ENCODE measurements at places on chromosomes 16 and 17.

DNA sequence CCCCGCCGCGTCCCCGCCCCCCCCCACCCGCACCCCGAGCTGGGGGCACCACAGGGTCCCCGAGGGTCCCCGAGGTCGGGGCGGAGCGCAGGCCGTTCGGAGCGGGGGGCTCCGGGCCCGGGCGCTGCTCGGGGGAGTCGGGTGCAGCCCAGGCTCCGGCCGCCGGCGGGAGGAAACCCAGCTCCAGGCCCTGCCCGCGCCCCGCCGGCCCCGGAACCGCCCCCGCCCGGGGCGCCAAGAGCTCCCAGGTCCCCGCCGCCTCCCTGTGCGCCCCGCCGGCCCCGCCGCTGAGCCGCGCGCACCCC is 33.2 kb upstream of the RPH3AL start:
- no peak for DNase-seq

DNA sequence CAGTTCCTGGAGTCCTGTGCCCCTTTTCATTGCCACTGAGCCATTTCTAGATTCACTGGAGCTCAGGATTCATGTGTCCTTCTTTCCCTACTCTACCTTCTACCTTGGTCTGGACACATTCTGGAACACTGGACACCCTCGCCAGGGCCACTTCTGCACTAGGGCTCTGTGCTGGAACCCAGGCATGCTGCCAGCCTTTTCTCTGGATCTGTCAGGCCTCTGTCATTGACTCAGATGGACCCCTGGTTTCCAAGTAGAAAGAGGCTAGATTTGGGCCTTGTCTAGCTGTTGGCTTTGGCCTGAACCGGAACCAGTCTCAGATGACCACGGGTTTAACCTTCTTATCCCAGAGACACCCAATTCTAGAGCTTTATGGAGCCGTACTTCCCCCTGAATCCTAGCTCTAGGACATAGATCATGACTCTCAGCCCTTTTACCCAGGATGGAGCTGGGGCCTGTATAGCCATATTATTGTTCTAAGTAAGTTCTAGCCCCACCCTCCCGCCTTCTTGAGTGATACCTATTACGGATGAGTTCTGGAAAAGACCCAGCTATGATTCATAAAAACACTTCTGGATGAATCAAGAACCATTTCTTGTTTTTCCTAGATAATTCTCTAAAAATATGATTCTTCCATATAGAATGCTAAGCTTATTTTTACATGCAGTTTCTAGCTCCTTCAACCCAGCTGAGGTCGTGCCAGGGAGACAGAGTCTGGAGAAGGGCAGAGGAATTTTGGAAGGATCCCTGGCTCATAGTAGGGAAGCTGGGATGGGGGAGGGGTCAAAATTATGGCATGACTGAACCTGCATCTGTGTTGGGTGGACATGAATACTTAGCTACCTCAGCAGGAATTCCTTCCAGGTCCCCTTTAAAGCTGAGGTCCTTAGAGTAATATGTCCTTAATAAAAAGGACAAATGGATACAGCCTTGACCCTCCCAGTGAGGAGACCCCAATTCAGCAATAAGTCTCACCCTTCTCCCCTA is 1.1 kb upstream of the CHRNB1 start:
- peak; percentile 62 for DNase-seq

- DNase-seq: no peak
Observed at GRCh38 chr17:39716073-39716818, 14.1 kb downstream of the MIEN1 start.

GRCh38 chr16:12295395-12295794 is 318.9 kb downstream of the SNX29 start:
- DNase-seq: no peak

- DNase-seq: no peak
Observed at GRCh38 chr17:49990921-49991320, 4.1 kb downstream of the DLX3 start.

- no peak for DNase-seq
Observed at GRCh38 chr17:82832411-82832810, 7.4 kb downstream of the ZNF750 start.

- DNase-seq: peak; percentile 91
Observed at GRCh38 chr17:78342449-78343186, 17.3 kb downstream of the SOCS3 start.

- peak; percentile 100 for DNase-seq
Observed at GRCh38 chr17:45092911-45093430, 31.9 kb downstream of the NMT1 start.

DNA sequence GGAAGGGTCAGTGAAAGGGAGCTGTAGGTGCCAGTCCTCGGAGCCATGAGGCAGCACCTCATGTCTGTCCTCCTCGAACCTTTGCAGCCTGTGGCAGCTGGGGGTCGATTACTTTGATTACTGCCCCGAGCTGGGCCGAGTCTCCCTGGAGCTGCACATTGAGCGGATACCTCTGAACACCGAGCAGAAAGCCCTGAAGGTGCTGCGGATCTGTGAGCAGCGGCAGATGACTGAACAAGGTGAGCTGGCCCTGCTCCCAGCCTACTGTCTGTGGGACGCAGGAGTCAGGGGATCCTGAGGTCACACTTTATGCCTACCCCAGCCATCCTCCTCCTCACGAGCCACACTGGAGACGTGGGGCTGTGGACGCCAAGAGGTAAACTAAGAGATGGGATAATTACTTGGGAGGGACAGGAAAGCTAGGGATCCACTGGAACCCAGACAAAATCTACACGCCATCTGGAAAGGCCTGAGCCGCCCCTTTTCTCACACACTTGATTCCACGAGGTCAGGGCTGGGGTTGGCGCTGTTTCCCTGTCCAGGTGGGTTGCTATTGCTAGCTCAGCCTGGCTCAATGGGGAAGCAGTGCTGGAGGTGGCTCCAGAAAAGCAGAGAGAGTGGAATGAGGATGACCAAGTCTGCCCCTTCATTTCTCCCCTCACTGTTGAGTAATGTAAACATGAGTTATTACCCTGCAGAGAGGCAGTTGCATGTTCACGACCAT is 26.4 kb downstream of the NUP85 start:
- DNase-seq: no peak

DNA sequence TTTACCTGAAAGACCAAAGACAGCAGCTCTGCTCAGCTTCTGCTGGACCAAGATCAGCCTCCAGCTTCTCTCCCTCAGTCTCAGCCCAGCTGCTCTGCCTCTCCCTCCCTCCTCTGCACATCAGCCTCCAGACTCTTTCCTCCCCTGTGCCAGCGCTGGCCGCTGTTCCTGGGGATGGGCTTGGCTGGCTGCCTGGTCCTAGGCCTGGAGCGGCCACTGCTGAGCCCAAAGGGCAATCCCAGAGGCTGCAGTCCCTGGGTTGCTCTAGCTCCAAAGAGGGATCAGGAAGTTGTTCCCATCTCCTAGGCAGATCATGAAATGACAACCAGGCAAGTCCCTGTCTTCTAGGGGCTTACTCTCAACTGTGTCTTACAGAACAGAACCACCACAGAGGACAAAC is 31.3 kb downstream of the DCUN1D3 start:
- DNase-seq: peak; percentile 24

- DNase-seq: no peak
Observed at GRCh38 chr17:12391468-12391867, 274.2 kb upstream of the MYOCD start.

All from ELR (cell line).